ENCODE measurements at places on chromosomes 1 and 21.

DNA sequence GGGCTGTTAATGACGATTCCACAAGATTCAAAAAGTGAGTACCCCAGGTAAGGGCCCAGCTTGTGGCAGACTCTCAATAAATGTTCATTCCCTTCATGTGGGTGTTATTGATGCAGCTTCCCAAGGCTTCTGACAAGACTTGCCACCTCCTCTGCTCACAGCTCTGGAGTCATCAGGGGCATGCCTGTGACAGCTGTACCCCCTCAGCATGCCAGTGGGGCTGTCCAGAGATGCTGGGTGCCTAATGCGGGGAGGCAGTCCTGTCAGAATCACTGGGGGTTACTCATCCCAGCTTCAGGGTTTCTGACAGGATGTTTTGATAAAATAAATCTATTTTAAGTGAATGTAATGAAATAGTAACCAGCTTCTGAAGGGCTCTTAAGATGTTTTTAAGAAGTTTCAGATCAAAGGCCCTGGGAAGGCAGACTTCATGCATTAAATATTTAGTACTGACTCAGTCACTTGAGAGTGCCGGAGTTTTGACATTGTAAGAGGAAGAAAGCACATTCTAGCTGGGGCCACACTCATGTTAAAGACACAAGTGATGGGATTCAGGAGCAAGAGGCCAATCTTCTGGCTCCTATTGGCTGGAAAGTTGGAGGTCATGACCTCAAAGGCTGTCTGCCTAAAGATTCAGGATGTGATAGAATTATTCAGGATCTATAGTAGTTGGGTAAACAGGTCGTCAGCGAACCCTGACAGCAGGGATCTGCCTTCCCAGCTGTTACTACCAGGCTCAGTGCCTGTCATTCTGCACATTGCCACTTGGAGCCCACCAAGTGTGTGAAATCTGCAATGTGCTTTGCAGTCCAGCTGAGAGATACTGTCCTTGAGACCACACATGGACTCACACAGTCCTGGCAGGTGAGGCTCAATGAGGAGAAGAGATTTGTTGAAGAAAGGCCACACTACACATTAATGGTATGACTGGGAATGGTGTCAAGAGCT is 239.6 kb upstream of the BEND5 start:
- no peak for ATAC-seq

- no peak for ATAC-seq
Observed at GRCh38 chr1:223711173-223711572, 1.2 kb upstream of the CAPN2 start.

GRCh38 chr1:163877016-163877415 is 555.3 kb downstream of the NUF2 start:
- no peak for ATAC-seq

GRCh38 chr1:36752431-36752830 is 269.7 kb upstream of the CSF3R start:
- ATAC-seq, result no peak

DNA sequence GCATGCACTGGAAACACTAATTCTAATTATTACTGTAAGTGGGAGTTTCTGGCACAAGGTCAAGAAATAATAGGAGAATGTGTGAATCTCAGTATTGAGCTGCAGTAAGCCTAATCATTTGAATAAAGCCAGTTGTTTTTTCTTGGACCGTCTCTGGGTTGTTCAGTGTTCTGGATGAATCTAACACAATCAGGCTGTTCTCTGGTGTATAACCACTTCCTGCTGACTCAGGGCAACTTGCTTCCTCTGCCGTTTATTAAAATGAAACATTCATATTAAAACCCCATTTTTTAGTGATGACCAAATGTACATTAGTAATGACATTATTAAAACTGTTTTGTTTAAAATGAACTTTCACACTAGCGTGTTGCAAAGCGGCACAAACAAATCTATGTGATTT is 273.1 kb upstream of the SNX7 start:
- no peak for ATAC-seq

GRCh38 chr1:228871314-228872061 is 136.2 kb downstream of the RHOU start:
- ATAC-seq, result no peak

DNA sequence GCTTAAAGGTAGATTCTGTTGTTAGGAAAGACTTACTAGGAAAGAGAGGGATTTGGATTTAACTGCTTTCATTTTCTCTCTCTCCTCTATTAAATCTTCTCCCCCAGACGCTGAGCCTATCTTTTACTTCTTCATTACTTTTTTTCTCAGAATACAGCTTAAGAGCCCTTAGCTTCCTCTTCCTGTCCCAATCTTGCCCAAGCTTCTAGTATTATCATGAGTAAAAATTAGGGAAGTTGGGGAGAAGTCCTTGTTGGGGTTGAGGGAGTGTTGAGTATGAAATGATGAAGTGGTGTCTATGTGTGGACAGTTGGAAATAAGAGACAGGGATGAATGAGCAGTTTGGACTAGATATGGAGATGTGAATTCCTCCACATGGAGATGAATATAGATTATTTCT is 35.0 kb downstream of the ACP6 start:
- peak; percentile 46 for ATAC-seq

- no peak for ATAC-seq
Observed at GRCh38 chr1:151981178-151981525, 12.5 kb downstream of the S100A10 start.

GRCh38 chr1:1997576-1997975 is 6.0 kb downstream of the CFAP74 start:
- no peak for ATAC-seq

- ATAC-seq, result no peak
Observed at GRCh38 chr1:43267291-43267805, 2.4 kb upstream of the TMEM125 start.

DNA sequence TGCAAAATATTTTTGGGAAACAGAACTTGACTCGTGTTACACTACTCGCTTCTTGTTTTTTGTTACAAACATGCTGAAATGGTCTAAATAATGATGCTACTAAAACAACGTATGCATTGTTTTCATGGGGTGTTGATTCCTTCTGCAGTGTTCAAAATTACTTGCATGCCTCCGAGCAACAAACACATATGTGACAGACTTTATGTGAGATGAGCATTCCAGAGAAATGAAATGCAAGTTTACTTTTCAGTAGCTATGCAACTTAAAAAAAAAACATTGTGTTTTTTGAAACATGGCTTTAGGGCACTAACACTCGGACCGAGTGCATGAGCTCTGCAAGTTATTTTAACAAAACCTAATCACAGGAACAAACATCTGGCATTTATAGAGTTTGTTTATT is 84.8 kb downstream of the CAMTA1 start:
- ATAC-seq, result no peak

DNA sequence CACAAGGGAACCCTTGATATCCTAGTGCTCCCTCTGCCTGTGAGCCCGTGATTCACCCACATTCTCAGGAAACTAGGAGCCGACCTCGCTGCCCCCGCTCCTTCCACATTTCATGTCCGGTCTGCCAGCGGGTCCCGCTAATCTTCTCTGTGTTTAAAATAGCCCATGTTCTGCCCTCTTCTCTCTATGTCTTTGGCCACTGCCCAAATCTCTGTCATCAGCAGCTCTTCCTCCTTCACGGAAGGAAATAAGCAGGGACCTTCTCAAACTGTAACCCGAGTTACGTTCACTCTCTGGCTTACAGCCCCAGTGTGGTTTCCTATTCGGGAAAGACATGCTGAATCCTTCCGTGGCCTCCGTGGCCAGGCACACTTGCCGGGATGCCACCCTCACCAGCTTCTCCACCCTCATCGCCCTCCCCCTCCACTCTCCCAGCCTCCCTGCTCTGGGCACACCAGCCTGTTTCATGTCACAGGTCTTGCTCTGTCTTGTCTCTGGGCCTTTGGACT is 21.1 kb upstream of the UBXN10 start:
- ATAC-seq, result peak; percentile 48

- no peak for ATAC-seq
Observed at GRCh38 chr1:97560714-97561113, 360.1 kb downstream of the DPYD start.

- no peak for ATAC-seq
Observed at GRCh38 chr1:116243333-116244054, 129.6 kb upstream of the ATP1A1 start.

GRCh38 chr1:150176593-150176992 is 26.9 kb downstream of the PLEKHO1 start:
- no peak for ATAC-seq

- peak; percentile 29 for ATAC-seq
Observed at GRCh38 chr1:42165511-42166210, 1.1 kb upstream of the GUCA2A start.

- ATAC-seq, result no peak
Observed at GRCh38 chr1:232432313-232432712, 197.6 kb downstream of the SIPA1L2 start.

- peak; percentile 71 for ATAC-seq
Observed at GRCh38 chr1:201480231-201481003, 11.4 kb upstream of the PHLDA3 start.

DNA sequence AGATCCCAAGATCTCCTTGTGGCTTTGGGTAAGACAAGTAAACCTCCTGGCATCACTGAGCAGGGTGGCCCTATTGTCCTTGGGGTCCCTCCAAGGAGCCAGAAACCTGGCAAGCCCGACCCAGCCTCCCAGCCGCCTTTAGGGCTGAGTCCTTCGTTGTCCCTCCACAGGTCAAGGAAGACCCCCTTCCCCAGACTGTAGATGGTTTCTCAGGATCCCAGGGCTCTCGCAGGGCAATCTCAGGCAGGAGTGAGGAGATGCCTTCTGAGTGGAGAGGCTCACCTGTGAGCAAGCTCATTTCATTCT is 71.6 kb upstream of the CSF3R start:
- ATAC-seq, result no peak

- ATAC-seq, result no peak
Observed at GRCh38 chr1:97108179-97108578, 386.6 kb downstream of the PTBP2 start.

GRCh38 chr1:53285969-53286760 is 41.7 kb downstream of the LRP8 start:
- no peak for ATAC-seq

GRCh38 chr1:32151319-32151787 is 28.1 kb upstream of the TXLNA start:
- ATAC-seq, result no peak

DNA sequence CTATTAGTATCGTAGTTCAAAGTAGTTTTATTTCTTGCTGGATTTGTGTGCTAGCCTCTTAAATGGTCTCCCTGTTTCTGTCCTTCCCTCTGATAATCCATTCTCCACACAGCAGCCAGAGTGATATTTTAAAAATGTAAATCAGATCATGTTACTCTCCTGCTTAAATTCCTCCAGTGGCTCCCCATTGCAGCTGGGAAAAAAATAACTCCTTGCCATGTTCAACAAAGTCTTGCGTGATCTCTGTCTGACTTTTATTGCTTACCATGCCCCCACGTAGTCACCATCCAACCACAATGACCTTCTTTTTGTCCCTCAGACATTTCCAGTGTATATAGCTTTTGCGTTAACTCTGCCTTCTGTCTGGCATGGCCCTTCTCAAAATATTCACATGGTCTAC is 178.8 kb downstream of the FGGY start:
- ATAC-seq, result no peak

- no peak for ATAC-seq
Observed at GRCh38 chr1:29330089-29330488, 93.8 kb downstream of the PTPRU start.

- no peak for ATAC-seq
Observed at GRCh38 chr1:12057382-12057781, 5.7 kb upstream of the TNFRSF8 start.

- no peak for ATAC-seq
Observed at GRCh38 chr1:17765444-17766411, 10.6 kb downstream of the ACTL8 start.

GRCh38 chr1:204725821-204726448 is 40.4 kb upstream of the LRRN2 start:
- ATAC-seq, result no peak

DNA sequence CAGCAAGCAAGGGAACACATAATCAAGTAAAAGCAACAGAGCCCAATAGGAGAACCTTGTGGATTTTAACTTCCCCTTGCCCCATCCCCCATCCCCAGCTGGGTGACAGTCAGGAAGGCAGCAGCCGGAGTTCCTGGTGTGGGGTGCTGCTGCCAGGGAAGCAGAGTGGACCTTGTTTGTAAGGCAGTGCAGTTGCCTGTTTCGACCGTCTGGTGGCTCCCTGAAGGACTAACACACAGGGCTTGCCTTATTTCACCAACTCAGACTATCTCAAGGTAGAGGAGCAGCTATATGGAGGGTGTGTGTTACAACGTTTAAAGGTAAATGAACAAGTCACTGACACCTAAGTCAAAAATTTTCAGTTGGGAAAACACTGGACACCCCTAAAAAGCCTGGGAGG is 6.6 kb downstream of the KRTAP10-8 start:
- peak; percentile 31 for ATAC-seq

DNA sequence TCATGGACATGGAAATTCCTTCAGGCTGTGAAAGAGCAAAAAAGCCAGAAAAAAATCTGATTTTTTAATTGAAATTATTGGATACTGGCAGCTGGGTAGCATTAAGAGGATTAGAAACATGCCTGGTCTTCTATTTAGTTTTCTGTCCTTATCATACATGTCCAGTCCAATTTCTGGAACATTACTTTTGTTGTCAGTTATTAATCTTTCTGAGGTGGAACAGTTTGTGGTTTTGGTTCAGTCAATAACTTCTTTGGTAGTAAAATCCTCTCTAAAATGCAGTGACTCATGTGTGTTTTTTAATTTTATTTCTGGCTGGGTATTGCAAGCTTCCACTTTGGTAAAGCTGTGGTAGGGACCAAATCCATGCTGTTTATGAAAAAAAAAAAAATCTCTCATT is 687.0 kb upstream of the ADGRL2 start:
- ATAC-seq, result no peak

DNA sequence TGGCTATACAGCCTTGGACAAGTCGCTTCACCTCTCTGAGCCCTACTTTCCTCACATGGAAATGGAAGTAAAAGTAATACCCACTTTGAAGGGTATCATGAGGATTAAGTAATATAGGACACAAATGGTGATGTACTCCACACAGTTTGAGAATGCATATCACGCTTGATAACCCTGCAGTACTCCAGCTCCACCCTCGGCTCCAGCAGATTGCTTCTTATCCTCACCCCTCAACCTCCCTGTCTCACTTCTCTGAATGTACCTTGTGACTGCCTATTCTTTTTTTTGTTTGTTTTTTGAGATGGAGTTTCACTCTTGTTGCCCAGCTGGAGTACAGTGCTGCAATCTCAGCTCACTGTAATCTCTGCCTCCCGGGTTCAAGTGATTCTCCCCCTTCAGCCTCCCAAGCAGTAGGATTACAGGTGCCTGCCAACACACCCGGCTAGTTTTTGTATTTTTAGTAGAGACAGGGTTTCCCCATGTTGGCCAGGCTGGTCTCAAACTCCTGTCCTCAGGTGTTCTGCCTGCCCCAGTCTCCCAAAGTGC is 55.5 kb downstream of the LDLRAD2 start:
- no peak for ATAC-seq

All from gastroesophageal sphincter (tissue), 4 donors.